Hematopoietic multipotent progenitor cell treated with erythropoietin and hydrocortisone succinate and interleukin-3 and kit ligand, for 6 days (in vitro differentiated cells): ENCODE measurements at places on chromosomes 5 and 9.

- no peak for DNase-seq
Observed at GRCh38 chr5:148909040-148909439, 82.6 kb downstream of the ADRB2 start.

DNA sequence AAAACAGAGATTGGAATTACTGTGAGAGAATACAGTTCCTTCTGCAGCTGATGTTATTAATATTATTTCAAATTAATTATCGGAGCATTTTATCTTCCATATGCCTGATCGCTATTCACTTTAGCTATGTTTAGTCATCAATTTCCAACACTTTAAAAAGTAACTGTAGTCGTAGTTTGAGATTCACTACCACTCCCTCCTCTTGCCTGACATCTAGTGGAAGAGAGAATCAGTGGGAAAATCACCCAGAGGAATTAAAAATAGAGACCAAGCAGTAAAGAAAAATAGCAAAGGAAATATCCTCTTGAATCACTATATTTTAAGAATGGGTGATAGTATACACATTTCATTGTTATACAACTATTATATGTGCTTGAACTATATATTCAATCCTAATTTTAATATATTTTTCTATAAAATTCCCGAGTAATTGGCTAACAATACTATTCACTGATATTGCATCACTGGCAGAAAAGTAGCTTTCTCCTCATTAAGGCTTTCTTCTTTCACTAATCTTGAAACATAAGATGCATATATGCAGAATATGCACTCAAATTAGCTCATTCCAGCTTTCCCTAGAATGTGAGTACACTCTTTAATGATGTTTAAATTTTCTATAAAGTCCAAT lies 708.7 kb downstream of the CDH9 start:
- DNase-seq: peak; percentile 6

- no peak for DNase-seq
Observed at GRCh38 chr5:165139262-165139661, 1633.8 kb downstream of the MAT2B start.

DNA sequence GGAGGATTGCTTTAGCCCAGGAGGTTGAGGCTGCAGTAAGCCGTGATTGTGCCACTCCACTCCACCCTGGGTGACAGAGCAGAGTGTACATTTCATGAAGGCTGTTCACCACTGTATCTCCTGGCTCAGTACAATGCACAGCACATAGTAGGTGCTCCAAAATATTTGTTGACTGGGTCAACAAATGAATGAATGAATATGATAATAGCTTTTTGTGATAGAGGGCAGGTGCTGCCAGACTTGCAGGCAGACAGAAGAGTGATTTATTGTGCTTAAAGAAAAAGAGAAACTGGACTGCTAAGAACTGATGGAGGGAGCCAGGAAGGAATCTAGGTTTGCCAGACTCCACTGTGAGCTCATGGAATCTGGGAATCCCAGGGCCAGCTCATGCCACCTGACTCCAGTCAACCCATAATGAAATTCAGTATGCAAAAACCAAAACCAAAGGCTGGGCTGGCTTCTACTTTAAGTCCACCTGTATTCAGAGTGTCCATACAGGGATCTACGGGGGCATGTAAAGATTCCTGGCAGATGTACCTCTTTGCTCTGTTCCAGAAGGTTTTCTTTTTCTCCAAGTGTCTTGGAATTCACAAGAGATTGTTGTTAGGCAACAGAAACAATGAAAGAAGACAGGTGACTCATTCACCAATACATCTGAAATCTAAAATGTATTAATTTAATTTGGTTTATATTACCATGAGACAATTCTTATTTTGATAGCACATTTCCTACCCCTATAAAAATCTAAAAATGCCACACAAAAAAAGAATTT lies 15.5 kb upstream of the CTNNA1 start:
- DNase-seq: no peak

- no peak for DNase-seq
Observed at GRCh38 chr5:59342181-59342580, 551.3 kb downstream of the PDE4D start.

DNA sequence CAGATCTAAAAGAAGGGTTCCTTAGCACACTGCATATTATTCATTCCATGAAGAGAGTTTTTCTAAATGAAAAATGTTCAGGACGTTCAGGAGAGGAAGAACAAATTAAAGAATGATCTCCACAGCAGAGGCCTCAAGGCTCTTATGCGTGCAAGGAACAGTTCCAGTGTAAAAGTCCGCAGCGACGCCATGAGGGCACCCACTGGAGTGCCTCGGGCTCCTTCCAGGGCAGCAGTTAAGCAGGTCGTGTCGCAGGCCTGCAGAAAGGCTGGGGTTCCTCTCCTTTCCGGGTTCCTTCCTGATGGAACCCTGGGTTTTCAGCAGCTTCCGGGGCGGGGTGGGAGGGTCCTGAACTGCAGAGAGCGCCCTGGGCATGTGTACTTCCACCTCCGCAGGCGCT lies 87.1 kb upstream of the SELENOP start:
- no peak for DNase-seq

DNA sequence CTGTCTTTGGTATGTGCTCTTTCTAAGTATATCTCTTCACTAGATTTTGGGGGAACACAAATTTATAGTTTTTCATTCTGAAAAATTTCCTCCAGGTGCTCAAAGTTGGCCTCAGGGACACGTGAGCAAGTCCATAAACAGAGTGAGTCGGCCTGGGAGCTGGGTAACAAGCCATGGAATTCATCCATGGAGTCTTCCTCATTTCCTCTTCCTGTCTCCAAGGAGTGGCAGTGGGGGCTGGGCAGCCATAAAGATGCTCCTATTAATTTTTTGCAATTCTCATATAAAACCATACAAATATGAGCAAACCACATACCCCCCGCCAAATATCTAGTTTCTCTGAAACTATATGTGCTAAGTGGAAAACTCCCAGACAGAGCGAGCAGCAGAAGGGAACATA lies 136.6 kb upstream of the OTULINL start:
- DNase-seq: no peak

DNA sequence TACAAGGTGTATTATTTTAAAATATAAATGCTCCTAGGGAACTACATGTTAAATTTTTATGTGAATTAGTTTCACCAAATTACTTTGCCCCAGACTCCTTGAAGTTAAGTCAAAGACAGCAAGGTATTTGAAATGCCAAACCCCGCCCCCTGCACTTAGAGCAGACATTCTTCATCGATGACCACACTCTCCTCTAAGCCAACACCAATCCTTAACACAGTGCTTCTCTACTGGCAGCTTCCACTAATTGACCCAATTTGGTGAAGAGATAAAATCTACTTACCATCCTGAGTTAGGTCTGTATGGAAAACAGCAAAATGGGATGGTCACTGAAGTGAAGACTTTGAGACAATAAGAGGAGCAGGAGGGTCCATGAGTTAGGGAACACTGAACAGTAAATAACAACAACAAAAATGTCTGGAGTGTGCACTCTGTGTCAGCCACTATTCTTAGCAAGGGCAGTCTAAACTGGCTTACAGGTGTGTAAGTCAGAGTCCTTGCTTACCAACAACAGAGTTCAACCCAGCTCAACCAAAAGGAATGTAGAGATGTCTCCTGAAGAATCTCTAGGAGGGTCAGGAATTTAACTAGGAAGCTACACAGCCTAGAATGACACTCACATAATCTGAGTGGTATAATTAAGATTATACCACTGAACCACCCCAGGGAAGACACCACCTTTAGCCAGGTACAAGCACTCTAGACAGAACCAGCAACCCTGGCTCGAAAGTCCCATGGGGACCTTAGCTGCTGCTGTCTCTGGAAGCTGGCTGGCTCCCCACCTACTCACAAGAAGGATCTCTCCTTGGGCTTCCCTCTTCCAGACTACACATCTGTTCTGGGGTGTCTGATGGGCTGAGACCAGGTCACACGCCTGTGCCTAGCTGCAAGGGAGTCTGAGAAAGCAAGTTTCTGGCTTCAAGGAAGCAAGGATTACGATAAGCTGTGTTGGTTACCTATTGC lies 8.8 kb upstream of the UBE2QL1 start:
- DNase-seq: no peak

DNA sequence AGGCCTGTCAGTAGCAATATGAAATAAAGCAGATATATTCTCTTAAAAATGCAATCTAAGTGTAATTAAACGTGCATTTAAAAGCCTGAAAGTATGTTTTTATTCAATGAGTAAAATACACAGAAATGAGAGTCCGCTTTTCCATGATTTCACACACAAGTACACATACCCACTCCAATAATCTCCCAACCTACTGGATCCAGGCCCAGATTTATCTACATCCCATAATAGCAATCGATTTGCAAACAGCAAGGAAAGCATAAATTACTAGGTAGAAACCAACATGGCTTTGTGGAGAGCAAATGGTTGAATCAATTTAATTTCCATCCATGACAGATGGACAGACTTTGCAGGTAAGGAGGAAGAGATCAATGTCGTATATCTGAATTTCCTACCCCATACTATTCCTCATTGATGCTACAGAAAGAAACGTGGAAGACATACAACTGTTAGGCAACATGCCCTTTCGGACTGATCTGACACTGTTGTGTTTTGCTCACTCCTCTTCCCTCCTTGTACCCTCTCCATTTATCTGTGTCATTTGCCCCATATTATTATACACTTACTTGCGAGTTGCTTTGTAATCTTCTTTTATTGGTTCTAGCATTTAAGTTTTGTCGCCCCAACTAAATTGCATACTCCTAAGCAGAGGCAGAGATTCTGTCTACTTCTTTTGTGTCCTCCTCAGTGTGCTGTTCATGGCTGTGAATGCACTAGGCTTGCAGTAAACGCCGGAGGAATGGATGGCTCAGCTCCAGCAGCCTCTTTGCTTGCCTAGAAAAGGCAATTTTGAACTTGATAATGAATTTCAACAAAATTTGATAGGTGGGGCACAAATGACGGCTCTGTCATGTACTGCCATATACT lies 133.6 kb downstream of the NFIB start:
- DNase-seq: no peak

DNA sequence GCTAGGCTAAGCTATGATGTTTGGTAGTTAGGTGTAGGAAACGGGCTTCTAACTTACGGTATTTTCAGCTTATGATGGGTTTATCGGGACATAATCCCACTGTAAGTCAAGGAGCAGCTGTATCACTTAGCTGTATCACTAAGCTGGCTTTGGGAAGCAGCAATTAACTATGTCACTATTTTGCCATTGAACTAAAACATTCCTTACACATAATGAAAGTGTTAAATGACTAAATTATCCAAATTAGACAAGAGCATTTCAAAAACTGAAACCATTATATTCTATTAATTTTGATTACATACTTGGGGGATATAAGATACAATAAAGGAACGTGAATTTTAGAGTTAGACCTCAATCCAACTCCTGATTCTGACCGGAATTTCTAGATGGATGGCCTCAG lies 188.3 kb downstream of the AGTPBP1 start:
- no peak for DNase-seq

GRCh38 chr9:34332076-34332964 lies 3.0 kb downstream of the NUDT2 start:
- DNase-seq: peak; percentile 81

GRCh38 chr9:106745457-106745856 lies 117.5 kb upstream of the ZNF462 start:
- no peak for DNase-seq

DNA sequence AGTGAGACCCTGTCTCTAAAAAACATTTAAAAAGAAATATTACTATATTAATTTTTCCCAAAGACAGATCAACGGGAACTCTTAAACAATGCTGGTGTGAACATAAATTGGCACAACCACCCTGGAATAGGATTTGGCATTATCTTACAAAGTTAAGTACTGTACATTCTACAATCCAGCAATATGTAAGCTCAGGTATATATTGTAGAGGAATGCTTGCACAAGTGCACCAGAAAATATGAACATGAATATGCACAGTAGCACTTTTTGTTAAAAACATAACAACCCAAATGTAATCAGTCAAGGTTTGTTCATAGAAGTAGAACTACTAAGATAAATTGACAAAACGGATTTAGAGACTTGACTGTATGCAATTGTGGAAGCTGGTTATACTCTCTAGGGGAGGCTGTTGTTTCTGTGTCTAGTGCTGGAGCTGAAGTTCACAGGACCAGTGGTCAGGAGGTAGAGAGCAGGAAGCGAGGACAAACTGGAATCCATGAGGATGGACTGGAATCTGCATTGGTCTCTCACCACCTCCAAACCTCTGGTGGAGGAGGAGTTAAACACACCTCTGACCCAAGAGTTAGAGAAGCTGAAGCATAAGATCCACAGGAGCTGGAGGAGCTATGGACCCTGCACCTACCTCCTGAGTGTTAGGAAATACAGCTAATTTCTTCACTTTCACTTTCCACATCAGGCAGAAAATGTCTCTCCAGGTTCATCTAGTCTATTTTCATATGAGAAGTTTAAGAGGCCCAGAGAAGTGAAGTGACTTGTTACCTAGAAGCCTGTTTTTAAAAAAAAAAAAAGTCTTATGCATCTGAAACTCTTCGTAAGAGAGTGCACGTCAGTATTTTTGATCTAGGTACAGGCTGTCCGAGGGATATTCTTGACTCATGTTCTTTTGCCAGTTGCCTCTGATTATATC lies 20.3 kb upstream of the RIC1 start:
- peak; percentile 54 for DNase-seq

- DNase-seq: no peak
Observed at GRCh38 chr5:124960266-124960665, 213.8 kb upstream of the ZNF608 start.

DNA sequence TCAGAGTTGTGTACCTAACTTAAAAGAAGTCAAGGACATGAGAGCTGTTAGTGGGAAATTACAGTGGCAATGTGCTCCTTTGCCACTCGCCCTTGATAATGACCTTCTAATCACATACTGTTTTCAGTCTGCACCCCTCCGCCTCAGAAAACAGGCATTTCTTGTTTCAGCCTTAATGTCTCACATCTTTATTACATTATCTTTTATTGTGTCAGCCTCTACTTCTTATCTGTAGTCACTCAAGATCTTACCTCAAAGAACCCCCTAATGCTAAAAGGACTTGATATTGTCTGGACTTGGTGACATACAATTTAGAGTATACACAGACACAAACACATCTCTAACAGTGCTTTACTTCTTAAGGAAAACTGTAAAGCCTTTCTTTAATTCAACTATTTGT lies 97.9 kb downstream of the PLCXD3 start:
- no peak for DNase-seq

- no peak for DNase-seq
Observed at GRCh38 chr9:107567462-107567861, 77.9 kb upstream of the KLF4 start.

DNA sequence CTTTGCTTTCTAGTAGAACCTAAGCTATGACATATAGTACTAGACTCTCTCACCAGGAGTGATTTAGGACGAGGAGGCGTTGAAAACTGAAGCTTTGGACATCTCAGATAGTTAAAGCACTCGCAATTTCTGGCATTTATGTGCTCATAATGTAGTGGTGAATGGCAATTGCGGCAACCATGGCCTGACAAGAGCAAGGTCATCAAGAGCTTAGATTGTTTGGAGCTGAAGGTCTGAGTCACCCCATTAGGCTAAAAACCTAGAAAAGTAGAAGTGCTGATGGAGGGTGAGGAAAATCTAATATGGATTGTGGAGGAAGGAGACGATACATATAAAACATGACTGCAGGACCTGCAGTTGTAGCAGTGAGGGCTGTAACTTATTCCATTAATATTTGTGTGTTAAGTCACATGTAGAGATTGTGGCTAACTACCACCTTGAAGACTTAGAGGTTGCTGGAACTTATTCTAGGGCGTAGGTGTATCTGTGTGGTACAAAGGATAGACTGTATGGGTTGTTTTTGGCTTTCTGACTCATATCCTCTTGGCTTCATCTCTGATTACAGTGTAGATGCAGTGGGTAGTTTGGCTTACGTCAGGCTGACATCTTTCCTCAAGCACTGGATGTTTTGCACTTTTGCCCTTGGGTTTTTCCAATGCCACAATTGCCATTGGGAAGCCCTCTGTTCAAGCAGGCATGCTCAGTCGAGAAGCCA lies 138.9 kb upstream of the CDKN2B start:
- DNase-seq: no peak
